HFFc6 (cell line): ENCODE measurements at places on chromosomes 13 and 19. TPM values are rescaled to one million over a fixed set of nuclear protein-coding genes. Genes with fewer than 3 reads are reported as not detected.

The POSTN gene
- total RNA-seq, result 24.1 to 210 TPM (median 187 TPM) in 3 replicates

The ZNF470 gene
- 2.9 to 4.1 TPM (median 3.0 TPM) in 3 replicates for total RNA-seq

The CNN1 gene
- 6.5 and 9.6 TPM in 2 replicates for total RNA-seq

The JUNB gene
- 59.2 to 89.2 TPM (median 87.5 TPM) in 3 replicates for total RNA-seq

DNA sequence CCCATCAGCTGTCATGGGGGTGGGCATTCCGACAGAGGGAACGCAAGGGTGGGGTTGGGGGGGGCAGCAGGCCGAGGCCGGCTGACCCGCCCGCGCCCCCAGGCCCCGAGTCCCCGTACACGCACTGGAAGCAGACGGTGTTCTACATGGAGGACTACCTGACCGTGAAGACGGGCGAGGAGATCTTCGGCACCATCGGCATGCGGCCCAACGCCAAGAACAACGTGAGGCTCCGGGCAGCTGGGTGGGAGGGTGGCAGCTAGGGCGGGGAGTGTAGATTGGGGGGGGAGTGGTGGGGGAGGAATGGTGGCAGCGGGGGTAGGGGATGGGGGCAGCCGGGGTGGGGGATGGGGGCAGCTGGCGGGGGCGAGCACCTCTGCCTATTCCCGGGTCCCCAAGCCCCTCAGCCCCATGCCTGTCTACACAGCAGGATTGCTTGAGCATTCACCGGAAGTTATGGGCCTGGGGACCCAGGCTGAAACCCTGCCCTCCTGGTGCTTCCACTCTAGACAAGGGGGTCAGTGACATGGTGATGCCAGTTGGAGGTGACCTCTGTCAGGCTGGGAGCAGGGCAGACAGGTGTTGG, 2.8 kb upstream of the ADM5 start:
- DNase-seq, result no peak
